ENCODE measurements at places on chromosomes 13 and 19. TPM values are rescaled to one million over a fixed set of nuclear protein-coding genes. Genes with fewer than 3 reads are reported as not detected.

GRCh38 chr13:59342400-59342799, 821.3 kb downstream of the DIAPH3 start:
- no peak for DNase-seq

GRCh38 chr19:35549174-35549788, 3.9 kb downstream of the TMEM147 start:
- peak; percentile 62 for DNase-seq

- no peak for DNase-seq
These were observed 30.3 kb upstream of the CACTIN start for GRCh38 chr19:3656747-3657394.

DNA sequence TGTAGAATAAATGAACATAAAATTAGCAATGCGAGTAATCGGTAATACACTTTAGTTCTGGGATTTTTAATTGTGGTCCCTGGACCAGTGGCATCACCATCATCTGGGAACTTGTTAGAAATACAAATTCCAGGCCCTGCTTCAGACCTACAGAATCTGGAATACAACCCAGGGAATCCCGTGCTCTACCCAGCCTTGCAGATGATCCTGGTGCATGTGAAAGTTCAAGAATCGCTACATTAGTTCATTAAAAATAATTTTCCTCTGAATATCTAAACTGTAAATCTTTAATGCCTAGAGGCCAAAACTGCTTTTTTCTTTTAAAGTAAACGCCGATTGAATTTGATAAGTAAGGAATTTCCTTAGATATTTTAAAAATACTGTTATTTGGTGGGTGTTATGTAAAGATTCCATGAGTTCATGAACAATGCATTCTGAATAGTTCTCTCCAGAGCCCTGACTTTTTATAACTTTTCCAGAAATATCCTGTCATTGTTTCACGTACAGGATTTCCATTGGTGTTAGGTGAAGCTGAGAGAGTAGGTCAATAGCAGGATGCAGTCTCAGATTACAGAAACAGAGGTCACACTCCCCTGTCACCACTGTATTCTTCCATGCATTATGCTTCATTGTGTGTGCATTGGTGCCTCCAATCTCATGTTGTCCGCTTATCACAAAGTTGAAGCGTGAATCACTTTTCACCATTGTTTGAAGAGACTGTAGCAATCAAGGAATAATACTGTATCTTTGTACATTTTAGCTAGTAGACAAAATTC, 596.5 kb upstream of the KLF12 start:
- no peak for DNase-seq

DNA sequence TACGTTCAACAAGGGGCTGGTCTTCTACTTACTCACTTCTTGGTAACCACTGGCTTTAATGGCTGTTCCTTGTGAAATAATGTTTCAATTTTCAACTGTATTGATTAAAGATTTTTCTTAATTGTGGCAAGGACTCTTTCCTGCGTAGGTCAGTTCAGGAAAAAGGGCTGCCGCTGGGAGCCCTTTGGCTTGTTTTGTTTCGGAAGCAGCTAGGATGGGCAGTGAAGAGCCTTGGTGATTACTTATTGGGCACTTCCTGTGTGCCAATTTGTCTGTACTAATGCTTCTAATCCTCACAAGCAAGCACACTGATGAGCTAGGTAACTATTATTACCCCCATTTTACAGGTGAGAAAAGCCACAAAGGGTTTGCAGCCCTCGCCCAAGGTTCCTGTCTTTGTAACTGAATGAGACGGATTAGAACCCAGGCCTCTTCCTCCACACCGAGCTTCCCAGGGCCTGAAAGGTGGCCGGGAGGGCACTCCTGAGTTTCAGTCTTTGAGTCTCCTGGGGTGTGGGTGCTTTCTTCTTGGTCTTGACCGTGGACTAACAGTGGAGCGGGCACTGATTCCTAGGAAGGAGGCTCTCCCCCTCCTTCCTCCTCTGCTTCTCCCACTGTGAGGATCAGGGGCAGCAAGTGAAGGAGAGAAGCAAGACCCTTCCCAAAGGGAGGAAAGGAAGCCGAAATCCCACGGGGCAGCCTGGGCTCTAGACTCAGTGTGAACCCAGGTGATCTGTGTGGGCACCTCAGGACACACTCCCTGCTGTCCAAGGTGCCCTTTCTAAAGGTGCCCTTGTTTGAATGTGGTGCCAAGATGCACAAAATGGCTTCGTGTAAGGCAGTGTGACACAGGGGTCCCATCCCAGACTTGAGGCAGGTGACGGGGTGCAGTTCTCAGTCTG, 3.7 kb downstream of the COL4A2 start:
- no peak for DNase-seq

GRCh38 chr19:6730153-6730804, 7.1 kb downstream of the GPR108 start:
- no peak for DNase-seq

The FEM1A gene
- 2.0 TPM for polyA plus RNA-seq

The NHLRC3 gene
- polyA plus RNA-seq = 75.1 TPM

DNA sequence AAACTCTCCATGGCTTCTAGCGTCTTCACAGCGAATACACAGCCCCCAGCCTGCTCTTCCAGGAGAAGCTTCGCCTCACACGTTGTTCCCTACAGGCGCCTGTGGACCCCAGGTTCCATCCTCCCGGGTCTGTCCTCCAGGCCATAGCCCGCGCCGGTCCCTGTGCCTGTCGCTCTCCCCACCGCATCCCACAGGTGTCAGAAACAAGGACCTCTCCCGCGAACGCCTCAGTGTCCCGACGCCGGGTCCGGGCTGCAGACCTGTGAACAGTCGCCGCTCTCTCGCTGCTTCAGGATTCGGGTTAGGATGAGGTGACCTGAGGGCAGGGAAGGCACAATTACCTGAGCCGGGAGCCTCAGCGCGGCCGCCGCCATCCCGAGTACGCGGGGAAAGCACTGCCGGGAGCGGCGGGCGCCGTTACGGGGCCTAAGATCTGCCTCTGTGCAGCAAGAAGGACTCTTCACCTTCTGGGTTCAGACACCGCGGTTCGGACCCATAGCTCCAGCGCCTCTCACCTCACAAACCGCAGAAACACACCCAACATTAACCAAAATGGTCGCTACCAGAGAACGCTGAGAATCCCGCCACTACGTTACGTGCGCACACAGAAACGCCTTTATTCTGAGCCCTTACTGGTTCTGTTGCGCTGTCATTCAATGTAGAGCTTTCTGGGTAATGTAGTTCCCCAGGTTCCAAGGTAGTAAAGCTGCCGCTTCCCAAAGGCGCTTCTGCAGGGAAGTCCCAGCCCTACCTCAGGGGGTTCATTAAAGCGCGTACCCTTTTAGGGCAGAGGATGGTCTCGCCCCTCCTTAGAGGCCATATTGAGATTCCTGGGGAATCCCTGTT, at the start of gene ZNF418:
TSS of gene ZNF418 (minus strand) at position 583 of the 846 bp plus-strand sequence. CDS start 1,580 bp downstream, outside the sequence.
- DNase-seq = peak; percentile 75

- no peak for DNase-seq
These were observed 159.1 kb downstream of the GPC5 start for GRCh38 chr13:91557328-91558090.

The C1QTNF9B gene
- polyA plus RNA-seq = 0.95 TPM

DNA sequence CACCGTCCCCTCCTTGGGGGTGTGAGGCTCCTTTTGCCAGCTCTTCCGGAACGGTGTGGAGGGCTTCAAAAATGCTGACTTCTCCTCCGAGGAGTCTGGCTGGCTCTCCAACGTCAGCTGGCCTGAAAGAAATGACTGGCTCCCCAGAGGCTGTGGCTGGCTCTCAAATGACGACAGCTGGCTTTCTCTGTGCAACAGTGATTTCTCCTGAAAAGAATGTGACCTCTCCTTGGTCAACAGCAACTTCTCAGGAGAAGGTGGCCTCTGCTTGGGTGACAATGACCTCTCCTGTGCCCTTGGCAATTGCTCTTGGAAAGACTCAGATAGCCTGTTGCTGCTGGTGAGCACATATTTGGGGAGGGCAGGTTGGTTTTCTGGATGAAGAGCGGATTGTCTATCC, 29.2 kb downstream of the ONECUT3 start:
- no peak for DNase-seq

The MEIOSIN gene
- not detected for polyA plus RNA-seq

- no peak for DNase-seq
These were observed 26.8 kb downstream of the STARD13 start for GRCh38 chr13:33258808-33259193.

DNA sequence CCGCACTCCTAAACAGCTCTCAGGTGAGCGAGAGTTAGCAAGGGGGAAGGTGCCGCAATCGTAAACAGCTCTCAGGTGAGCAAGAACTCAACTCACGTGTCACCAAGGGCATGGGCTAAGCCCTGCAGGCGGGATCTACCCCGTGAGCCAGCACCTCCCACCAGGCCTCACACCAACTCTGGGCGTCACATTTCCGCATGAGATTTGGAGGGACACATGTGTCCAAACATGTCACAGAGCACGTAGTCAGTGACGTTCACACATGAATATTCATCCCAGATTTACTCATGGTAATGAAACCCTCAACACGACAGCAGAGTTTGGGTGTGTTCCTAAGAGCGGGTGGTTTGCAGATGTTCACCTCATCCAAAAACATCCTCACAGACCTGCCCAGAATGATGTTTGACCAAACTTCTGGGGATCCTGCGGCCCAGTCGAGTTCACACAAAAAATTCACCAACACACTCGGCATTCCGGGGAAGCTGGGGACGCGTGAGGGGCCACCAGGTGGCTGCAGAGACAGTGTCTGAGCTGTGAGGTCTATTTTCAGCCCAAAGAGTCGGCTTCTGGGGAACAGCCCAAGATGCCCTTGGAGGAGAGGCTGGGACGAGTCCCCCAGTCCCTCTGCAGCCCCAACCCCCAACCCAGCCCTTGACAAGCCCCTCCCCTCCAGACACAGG, 19.6 kb downstream of the C2CD4C start:
- DNase-seq = no peak

Measured in renal cortex interstitium (tissue), 15 donors.